ENCODE measurements at places on chromosomes 4 and X.

DNA sequence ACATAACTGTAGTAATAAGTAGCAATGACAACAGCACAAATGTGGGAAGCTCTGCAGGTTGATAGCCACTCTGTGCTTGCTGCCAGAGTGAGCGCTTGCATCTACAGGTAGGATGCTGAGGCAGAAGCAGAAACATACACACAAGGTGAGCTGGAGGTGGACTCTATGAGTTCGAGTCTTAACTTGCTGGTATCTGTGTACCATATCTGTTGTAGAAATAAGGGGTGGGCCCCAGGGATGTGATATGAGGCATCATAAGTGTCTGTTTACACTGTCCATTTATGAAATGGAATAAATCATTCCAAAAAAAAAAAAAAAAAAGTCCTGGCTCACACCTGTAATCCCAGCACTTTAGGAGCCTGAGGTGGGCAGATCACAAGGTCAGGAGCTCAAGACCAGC is 32.8 kb upstream of the EIF4E start:
- DNase-seq, result no peak

DNA sequence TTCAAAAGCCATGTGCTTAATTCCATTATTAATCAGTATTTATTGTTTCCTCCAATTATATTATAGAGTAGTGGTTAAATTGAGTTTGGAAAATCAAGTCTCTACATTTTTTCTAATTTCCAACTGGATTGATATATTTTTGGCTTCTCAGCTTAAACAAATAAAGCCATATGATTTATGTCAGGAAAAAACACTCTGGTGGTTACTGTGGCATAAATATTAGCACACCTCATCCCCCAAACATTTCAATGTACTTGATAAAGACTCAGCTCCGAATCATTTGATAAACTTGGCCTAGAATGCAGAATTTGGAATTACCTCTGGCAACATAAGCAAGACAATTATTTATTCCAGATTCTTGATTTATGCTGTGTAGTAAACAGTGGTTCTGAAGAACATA is 2313.8 kb downstream of the ARAP2 start:
- no peak for DNase-seq

DNA sequence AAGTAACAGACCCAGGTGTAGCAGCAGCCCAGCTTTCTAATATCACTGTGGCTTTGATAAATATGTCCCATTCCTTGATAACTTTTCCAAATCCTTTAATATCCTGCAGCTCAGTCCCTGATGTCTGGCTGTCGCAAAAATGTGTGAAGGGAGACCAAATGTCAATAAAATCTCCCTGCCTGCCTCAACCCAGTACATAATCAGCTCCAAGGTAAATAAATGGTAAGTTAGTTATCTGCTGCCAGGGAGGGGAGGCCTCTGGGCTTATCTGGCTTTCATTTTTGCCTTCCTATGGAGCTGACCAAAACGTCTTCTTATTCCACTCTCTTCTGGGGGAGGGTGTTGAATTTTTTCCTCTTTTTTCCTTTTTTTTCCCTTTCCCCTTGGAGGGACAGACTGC is 630.6 kb downstream of the MID1IP1 start:
- DNase-seq, result no peak

- DNase-seq, result no peak
Measured at GRCh38 chr4:120658772-120659171, 263.8 kb downstream of the PRDM5 start.

- no peak for DNase-seq
Measured at GRCh38 chr4:154757713-154758112, 13.9 kb downstream of the LRAT start.

DNA sequence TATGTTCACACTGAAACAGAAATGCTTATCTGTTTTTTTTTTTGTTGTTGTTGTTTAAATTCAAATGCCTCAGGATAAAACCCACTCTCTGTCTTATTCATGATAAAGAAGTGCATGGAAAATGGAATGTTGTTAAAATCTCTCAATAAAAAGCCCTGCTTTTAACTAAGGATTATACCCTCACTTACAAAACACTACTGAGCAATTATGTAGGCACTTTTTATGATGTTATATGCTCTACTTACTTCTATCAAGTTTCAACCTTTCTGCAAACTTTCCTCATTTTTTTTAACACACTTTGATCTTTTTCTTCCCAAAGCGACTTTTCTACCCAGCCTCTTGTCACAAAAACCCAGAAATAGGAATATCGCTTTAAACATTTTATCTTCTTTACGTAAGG is 26.5 kb downstream of the SLIT2 start:
- DNase-seq, result no peak

DNA sequence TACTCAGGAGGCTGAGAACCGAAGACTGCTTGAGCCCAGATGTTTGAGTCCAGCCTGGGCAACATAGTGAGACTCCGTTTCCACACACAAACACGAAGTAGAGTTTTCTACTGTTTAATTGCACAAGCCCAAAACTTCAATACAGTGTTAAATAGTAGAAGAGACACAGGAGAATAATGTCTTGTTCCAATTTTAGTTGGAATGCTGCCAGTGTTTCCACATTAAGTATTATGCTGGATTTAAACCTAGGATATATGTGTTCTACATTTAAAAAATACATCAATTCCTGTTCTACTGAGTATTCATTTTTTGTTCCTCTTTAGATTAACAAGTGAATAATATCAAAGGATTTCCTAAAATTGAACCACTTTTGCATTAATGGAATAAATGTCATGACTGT is 91.3 kb downstream of the LCORL start:
- no peak for DNase-seq

All from stimulated activated naive CD4-positive, alpha-beta T cell (primary cell).